ENCODE measurements at places on chromosomes 11 and 22.

- no peak for DNase-seq
These were observed 16.0 kb upstream of the POU2AF1 start for GRCh38 chr11:111395081-111395480.

DNA sequence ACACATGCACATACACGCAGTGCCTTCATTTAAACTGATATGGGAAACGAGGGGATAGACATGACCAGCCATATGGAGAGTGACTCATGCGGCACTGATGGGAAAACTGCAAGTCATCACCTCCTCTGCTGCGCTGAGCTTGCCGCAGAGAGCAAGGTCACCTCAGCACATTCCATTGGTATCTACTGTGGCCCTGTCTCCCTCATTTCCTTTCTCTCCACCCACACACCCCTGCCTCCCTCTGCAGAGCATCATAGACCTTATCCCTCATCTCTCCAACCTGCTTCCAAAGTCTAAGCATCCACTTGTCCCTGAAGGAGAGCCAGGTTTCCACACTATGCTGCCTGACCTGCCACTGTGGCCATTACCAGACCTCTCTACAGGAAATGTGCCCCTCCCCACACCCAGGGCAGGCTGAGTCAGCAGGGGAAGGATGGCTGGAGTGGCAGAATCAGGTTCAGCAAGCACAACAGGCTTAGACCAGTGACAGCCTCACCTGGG, 116.9 kb upstream of the SNX19 start:
- DNase-seq = peak; percentile 90

GRCh38 chr22:44782363-44782963, 30.1 kb downstream of the ARHGAP8 start:
- DNase-seq = no peak

DNA sequence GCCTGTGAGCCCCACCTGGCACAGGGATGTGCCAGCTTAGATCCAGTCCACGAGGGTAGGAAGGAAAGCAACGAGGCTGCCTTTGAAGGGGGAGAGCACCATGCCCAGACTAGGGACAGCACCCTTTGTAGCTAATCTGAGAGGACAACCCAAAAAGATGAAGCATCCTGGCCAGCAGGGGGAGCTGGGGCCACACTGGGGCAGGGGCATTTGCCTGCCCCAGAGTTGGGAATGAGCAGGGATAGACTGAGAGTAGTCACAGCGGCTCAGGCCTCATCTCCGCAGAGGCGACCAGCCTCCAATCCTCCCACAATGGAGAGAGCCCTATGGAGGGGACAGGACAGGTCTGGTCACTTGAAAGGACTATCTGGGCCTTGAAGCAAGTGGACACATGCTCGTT, 16.4 kb downstream of the LMO1 start:
- DNase-seq = no peak

- DNase-seq = no peak
These were observed 38.1 kb upstream of the ADA2 start for GRCh38 chr22:17257121-17258001.

- DNase-seq = no peak
These were observed 826 bp upstream of the PTPRJ start for GRCh38 chr11:47979378-47980087.

- DNase-seq = no peak
These were observed 12.2 kb downstream of the ATG16L2 start for GRCh38 chr11:72826191-72826941.

GRCh38 chr11:78149646-78150045, 10.2 kb upstream of the ALG8 start:
- no peak for DNase-seq

- no peak for DNase-seq
These were observed 17.8 kb downstream of the AP1B1 start for GRCh38 chr22:29370537-29370936.

DNA sequence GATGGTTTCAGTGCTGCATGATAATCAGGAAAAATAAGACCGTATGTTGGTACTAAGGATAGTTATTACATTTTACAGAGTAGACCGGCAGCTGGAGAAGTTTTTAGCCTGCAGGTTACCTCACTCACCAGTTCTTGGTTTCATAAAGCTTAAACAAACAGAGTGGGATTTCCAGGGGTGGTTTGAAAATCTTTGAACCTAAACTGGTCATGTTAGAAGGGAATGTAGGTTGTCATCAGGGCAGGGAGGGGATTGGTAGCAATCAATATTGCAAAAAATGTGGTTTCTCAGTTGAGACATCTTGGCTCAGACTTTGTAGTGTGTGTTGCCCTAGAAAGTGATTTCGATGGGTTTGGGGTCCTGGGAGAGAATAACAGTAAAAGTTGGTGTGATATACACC, 17.5 kb downstream of the EXT2 start:
- DNase-seq = no peak

GRCh38 chr11:12692229-12693075, 18.2 kb downstream of the TEAD1 start:
- peak; percentile 89 for DNase-seq

DNA sequence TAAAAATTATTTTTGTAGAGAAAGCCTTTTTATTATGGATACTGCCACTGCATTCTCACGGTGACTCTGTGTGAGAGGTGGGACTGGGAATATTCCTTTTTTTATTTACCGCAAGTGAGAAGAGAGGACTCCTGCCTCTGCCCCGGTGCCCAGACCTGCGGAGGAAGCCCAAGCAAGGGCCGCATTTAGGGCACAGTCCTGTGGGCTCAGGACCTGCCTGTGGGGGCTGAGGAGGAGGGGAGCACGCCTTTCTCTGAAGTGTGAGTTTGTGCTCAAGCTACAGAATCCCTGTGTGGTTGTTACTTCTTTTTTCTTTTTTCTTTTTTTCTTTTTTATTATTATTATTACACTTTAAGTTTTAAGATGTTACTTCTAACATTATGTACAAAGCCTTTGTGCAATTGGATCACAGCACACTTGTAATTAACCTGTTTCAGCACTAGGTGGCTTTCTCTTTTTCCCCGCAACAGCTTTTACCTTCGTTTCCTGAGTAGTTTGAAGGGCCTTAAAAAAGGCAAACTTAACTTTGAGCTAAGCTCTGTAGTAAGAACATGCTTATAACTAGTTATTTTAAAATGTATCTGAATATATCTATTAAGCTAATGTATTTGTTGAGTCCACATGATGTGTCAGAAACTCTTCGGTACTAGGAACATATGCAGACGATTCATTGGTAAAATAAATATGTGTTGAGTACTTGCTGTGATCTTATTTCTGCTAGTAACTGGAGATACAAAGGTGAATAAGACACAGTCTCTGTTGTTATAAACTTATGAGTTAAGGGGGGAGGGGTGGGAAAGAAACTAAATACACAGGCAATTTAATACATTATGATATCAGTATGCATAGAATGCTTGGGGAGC, 18.3 kb downstream of the AMOTL1 start:
- no peak for DNase-seq

- DNase-seq = no peak
These were observed 858.7 kb upstream of the RAG2 start for GRCh38 chr11:37456746-37457145.

GRCh38 chr11:5380740-5381342, 2.8 kb upstream of the OR51M1 start:
- peak; percentile 32 for DNase-seq

GRCh38 chr11:83475760-83476159, 189.6 kb upstream of the CCDC90B start:
- no peak for DNase-seq

GRCh38 chr11:8219257-8220021, 44.2 kb downstream of the LMO1 start:
- peak; percentile 20 for DNase-seq

DNA sequence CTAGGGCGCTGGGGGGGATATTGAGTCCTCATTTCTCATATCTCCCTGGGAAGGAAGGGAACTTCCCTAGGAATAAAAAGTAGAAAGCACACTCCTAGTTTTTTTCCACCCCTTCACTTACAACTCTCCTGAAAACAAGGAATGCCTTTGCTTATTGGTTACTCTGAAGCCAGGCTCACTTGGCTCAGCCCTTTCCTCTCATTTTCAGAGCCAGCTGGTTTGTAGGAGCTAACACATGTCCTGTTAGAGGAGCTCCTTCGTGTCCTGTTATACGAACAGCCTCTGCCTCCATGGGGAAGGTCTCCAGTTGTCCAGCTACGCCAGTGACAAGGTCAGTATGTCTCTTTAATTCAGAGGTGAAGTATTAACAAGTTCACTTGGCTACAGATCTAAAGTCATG, 17.6 kb downstream of the ALKBH8 start:
- no peak for DNase-seq

- peak; percentile 95 for DNase-seq
These were observed 35.7 kb upstream of the DKK3 start for GRCh38 chr11:12043959-12044791.

DNA sequence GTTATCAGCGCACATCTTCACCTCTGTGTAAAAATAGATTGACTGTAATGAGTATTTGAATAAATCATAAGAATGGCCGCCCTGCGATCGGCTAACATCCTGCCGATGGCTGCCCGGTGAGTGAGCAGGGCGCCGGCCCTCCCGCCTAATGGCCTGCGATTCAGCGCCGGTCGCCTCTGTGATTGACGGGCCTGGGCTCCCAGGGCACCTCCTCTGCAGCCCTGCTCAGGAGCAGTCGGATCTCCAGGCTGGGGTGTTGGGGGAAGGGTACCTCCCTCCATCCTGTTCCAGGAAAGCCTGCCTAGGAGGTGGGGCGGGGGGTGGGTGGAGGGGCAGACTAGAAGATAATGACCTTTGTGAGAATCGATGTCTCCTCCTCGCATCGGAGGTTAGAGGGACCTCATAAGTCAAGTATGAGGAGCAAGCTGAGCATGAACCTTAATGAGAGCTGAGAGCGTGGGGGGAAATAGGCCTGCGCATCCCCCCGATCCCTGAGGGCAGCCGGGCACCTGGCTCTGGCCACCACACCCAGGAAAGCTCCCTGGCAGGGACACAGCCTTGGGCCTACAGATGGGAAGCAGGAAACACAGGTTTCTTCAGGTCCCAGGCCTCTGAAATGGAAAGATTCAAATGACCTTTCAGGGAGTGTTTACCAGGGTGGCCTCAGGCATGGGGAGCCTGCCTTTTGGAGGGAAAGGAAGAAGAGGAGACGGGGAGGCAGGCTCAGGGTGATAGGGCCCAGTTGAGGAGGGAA, 71.7 kb downstream of the PKNOX2 start:
- no peak for DNase-seq

- no peak for DNase-seq
These were observed 764.8 kb upstream of the LUZP2 start for GRCh38 chr11:23732026-23732425.

DNA sequence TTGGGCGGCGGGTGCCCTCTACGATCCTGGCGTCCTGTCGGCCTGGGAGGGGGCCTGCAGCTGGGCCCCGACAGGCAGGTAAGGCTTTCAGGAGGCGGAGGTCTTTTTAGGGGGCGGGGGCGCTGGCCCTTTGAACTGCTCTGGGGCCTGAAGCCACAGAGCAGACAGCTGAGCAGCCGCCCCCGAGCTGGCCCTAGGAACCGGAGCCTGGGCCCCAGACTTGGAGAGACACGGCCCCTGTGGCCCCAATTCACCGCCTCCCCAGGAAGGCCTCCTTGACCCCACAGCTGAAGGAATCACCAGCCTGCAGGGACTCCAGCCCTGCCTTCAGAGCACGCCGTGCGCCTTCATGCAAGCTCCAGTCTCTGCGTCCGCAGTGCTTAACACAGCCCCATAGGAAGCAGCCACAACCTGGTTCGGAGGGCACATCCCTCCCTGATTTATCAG, 618 bp upstream of the CERK start:
- no peak for DNase-seq
